ENCODE measurements at places on chromosomes 3 and 15. TPM values are rescaled to one million over a fixed set of nuclear protein-coding genes. Genes with fewer than 3 reads are reported as not detected.

DNA sequence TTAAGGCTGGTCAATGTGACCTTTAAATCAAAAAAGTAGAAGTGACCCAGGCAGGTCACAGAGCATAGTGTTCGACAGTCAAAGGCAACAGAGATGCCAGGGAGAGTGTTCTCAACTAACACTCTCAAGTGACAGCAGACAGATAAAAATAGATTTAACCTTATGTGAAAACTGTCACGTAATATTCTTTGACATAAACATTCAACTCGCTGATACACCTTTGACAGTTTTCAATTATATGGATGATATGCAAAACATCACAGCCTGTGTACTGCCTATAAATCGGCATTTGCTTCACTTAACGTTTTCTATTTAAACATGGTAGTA, 15.5 kb downstream of the PDZRN3 start:
- H3K4me3 ChIP-seq = no peak overlapping the region
- H3K4me1 ChIP-seq = no peaks in the 10 kb centered on the region
- H3K27me3 ChIP-seq = no peaks in the 10 kb centered on the region
- DNase-seq = no peak

DNA sequence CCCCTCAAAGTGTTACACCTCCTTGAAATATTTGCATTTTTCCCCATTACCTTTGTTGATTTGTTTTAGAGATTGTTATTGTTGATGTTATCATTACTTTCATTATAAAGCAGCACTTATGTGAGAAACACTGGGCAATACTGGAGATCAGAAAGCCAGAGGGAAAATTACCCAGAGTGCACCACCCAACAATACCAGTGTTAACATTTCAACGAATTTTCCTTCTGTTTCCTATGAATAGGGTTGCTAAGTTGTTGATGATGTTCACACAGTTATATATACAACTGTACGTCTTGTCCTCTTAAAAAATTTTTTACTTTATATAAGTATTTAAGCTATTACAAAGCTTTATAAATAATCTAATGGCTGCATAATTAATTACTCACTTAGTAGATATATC, 173.6 kb upstream of the UMPS start:
- H3K4me3 ChIP-seq = no peak overlapping the region
- no peak overlapping the region for H3K27ac ChIP-seq
- peaks cover 77% of the 10 kb centered on the region for H3K27me3 ChIP-seq

GRCh38 chr3:78741066-78741645, 1026.6 kb downstream of the ROBO1 start:
- H3K36me3 ChIP-seq = no peaks in the 10 kb centered on the region
- no peak overlapping the region for H3K4me3 ChIP-seq

- no peak for DNase-seq
- no peaks in the 10 kb centered on the region for H3K27me3 ChIP-seq
- H3K27ac ChIP-seq = no peak overlapping the region
- peaks cover 10% of the 10 kb centered on the region for H3K4me1 ChIP-seq
- no peaks in the 10 kb centered on the region for H3K36me3 ChIP-seq
- H3K4me3 ChIP-seq = no peak overlapping the region
These were observed 98.4 kb downstream of the IQSEC1 start for GRCh38 chr3:12974819-12975218.

GRCh38 chr3:27714146-27714526, 8.0 kb downstream of the EOMES start:
- peaks cover 29% of the 10 kb centered on the region for H3K4me1 ChIP-seq
- peaks cover 5% of the 10 kb centered on the region for H3K36me3 ChIP-seq
- H3K4me3 ChIP-seq = peak overlapping the region; percentile 84
- no peak for DNase-seq

DNA sequence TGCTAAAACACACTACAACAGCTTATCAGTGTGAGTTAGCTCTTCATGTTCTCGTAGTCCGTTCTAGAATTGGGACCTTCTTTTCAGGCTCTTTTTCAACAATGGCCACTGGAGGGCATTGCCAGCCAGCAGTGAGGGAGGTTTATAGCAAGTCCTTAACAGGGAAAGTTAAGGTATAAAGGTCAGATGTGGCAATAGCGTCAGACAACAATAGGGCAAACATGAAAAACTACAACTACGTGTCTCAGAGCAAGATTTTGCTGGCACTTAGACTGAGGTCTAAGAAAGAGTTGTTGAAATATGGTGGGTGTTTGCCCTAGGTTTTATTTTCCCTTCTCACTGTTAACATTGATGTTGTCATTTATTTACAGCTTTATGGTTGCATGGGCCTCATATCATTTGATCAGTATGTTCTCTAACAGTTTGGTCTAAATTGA, 161.4 kb downstream of the GMNC start:
- H3K27ac ChIP-seq = no peak overlapping the region
- H3K4me1 ChIP-seq = no peaks in the 10 kb centered on the region
- peaks cover 33% of the 10 kb centered on the region for H3K27me3 ChIP-seq

DNA sequence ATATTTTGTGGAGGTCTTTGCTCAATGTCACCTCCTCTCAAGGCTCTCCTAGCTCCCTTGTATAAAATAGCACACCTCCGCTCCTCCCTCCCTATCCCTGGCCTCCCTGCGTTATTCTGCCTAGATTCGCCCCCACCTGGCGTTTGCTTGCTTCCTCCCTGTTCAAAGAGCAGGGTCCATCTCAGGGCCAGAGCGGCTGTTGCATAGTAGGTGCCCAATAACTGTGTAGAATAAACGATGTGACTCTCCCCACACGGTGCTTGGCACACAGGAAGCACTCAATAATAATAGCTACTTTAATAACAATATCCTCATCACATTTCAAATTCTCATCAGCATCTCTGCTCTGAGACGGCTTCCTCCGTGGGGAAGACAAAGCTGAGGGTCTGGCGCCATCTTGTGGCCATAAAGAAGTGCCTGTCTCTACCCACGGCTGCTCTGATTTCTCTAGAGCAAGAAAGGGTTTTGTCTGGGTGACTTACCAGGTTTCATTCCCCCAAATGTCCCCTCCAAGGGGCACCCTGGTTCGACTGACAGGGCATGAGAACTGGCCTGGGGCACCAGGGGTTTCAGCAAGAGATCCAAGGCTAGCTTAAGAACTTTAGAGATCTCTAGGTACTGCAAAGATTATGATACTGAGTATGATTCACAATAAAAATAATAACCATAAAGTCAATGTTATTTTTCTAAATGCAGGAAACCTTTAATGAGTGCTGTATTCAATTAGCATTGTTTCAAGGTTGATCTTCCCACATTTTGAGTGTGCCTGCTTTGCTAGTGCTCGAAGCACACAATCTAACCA, 16.1 kb downstream of the CD276 start:
- no peak overlapping the region for H3K4me3 ChIP-seq
- peaks cover 34% of the 10 kb centered on the region for H3K27me3 ChIP-seq
- H3K27ac ChIP-seq = no peak overlapping the region
- H3K4me1 ChIP-seq = peaks cover 33% of the 10 kb centered on the region
- peak; percentile 84 for DNase-seq
- H3K36me3 ChIP-seq = no peaks in the 10 kb centered on the region

DNA sequence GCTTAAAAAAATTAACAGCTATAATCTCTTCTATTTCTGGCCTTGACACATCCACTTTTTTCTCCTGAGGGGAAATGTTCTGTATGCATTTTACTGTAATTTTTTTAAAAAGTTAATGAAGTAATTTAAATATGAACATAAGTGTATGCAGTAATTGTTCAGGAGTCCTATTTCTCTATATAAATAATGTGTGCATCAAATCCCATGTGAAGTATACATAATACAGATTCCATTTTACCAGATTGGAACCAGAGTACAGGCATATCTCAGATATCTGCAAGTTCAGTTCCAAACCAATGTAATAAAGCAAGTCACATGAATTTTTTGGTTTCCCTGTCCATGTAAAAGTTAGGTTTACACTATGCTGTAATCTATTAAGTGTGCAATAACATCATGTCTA, 26.6 kb downstream of the CCPG1 start:
- peaks cover 1% of the 10 kb centered on the region for H3K36me3 ChIP-seq
- no peak overlapping the region for H3K27ac ChIP-seq
- H3K4me1 ChIP-seq = no peaks in the 10 kb centered on the region
- no peak overlapping the region for H3K4me3 ChIP-seq

GRCh38 chr3:192772240-192772894, 45.0 kb upstream of the FGF12 start:
- no peaks in the 10 kb centered on the region for H3K27me3 ChIP-seq
- no peaks in the 10 kb centered on the region for H3K36me3 ChIP-seq
- H3K4me1 ChIP-seq = no peaks in the 10 kb centered on the region
- no peak overlapping the region for H3K4me3 ChIP-seq
- DNase-seq = no peak

MCCC1 gene
- 24.0 TPM for total RNA-seq

ESYT3 gene
- 0.74 TPM for total RNA-seq

SENP7 gene
- 34.2 TPM for total RNA-seq

ZNF280D gene
- total RNA-seq = 22.9 TPM

SMAD3 gene
- total RNA-seq = 83.9 TPM

All from activated CD4-positive, alpha-beta T cell treated with anti-CD3 and anti-CD28 coated beads, Interleukin-2, amount 10 ng/mL, durations not matched to agents 7 days and 5 days (primary cell).